ENCODE measurements at places on chromosomes 7 and 10.
A peak's percentile ranks its signal among the peaks of the same experiment; 100 is the strongest.

GRCh38 chr7:74325210-74325565 lies 36.0 kb downstream of the CLIP2 start:
- no peak for DNase-seq

- DNase-seq: no peak
These were observed 349.0 kb downstream of the HPSE2 start for GRCh38 chr10:98886686-98887085.

DNA sequence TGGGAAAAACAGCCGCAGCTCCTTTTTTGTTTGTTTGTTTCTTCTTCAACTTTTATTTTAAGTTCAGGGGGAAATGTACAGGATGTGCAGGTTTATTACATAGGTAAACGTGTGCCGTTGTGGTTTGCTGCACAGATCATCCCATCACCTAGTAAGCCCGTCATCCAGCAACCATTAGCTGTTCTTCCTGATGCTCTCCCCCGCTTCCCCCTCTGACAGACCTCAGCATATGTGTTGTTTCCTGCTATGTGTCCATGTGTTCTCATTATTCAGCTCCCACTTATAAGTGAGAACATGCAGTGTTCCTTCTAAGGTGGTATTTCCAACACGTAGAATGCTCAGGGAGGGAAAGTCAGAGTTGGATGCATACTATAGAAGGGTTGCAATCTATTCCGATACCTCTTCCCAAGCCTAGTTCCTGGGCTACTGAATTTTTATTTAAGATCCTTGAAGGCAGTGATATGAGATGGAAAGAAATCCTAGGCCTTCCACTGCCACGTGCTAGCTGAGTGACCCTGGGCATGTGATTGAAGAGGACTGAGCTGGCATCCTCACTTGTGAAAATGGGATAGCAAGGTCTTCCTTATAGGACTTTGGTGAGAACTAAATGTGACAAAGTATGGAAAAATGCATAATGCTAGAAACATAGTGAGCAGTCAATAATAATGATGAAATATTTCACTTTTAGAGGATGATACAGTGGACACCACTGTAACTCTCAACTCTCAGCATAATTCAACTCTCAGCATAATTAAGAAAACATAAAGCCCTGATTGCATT lies 278.5 kb downstream of the REEP3 start:
- DNase-seq: no peak

- DNase-seq: no peak
These were observed 4.5 kb downstream of the CHCHD3 start for GRCh38 chr7:133077394-133077793.

- no peak for DNase-seq
These were observed 153.9 kb downstream of the AGMO start for GRCh38 chr7:15407910-15408309.

DNA sequence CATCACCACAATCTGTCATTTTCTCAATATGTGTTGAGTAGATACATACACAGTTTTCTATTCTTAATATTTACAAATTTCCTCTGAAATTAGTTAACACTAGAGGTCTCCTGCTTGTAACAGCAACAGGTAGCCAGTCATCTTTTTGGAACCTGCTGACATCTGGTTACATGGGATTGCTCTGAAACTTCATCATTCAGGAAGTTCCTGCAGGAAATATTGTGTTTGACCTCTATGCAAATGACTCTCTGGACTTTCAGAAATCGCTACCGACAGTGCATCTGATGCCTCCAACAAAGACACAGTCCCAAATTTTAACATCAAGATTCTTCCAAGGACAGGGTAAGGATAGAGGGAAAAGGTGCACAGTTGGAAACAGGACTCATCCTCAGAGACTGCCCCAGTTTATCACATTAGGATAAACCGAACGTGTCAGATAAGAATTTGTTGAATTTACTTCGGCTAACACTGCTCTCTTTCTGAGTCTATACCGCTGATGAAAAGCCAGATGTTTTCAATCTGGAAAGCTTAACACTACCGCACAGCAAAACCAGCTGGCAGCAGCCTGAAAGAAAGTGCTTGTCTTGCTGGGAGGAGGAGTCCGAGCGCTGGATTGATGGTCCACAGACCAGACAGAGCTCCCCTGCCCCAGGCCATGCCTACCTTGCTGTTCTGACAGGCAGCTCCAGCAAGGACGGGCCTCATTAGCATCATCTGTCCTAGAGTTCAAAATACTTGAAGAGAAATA lies 633.4 kb downstream of the PARD3 start:
- no peak for DNase-seq

- no peak for DNase-seq
These were observed 46.1 kb downstream of the TNPO3 start for GRCh38 chr7:129008645-129009414.

DNA sequence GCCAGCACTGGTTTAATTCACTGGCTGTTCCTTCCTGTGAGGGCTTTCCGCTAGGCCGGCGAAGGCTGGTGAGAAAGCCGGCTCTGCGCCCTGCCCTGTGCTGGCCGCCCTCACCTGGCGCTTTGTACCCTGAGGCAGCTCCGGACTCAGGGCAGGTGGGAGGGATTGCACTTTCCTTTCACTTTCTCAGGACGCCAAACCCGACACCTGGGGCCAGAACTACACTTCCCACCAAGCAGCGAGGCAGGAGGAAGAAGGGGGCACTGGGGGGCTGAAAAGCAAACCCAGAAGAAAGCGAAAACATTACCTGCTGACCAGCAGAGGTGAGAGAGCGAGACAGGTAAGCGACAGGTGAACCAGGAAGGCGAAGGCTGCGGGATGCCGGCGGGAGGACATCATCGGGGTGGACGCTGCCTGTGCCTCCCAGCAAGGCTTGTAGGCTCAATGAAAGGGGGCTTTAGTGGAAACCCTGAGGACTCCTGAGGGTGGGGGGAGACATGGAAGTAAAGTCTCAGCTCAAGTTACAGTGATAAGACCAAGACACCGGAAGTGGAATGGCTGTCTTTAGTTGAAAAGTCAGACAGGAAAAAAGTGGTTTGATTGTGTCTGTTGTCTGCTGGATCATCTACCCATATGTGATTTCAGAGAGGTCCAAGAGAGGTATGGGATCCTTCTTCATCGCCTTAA lies at the start of gene RAB19:
Gene RAB19 (plus strand): TSS at position 181 of the 687 bp plus-strand sequence. CDS start 3,589 bp downstream, outside the sequence.
- DNase-seq: peak; percentile 24

GRCh38 chr10:78566284-78567111 lies 502.3 kb upstream of the ZMIZ1 start:
- DNase-seq: no peak

DNA sequence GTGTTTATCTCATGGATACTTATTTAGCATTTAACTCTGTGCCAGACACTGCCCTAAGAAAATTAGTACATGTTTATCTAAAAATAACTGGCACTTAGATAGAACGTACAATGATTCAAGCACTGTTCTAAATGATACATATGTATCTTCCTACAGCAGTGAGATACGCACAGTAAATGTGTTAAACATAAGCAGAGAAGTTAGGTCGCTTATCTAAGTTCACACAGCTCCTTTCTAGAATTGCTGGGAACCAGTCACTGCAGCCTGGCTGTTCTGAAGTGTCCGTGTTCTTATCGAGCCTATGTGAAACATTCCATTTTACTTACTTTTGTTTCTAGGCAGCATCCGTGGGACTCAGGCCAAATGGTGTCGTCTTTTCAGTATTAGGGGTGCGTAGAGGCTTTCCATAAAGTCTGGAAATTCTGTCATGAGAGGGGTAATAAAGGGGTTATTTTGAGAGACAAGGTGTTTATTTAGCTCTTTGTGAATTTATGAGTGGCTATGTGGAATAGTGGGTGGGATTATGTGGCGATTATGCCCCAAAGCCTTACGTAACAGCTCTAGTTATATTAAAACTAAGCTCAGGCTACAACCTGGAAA lies 186.9 kb downstream of the SND1 start:
- no peak for DNase-seq

DNA sequence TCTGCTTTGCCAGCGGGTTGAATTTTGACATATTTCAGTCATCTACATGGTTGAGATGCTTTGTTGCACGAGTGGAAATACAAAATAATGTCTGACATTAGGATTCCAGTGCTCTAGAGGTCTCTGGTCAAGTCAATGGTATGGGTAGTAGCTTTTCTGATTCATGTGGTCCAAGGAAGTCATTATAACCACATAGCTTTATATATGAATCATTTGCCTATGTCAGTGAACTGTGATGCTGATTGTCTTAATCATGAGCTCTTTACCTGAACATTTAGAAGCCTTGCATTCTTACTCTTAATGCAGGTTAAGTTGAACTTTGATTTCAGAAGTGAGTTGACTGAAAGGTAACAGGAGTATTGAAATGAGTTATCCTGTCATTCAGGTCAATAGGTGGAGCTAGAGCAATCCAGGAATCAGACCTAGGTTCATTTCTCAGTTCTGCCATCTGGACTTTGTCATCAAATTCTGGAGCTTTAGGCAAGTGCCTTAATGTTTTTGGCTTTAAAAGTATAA lies 3.3 kb downstream of the MAPK8 start:
- DNase-seq: no peak

DNA sequence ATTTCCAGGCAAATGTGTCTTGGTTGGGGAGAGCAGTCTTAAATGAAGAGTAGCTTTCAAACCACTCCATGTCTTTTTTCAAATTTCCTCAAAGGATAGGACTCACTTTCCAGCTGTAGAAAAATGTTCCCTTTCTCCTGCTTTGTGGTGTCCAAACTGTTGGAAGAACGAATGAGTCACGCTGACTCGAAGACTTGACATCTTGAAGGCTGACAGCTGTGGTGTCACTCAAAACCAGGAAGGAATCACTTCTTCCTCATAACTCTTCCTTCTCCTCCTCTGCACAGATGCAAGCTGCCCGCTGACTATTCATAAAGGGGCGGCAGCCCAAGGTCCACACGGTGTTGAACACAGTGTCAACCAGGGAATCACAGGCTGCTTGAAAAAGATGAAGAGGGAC lies 19.2 kb downstream of the PLA2G12B start:
- no peak for DNase-seq

GRCh38 chr10:96719200-96719599 lies 1.1 kb downstream of the PIK3AP1 start:
- DNase-seq: no peak

DNA sequence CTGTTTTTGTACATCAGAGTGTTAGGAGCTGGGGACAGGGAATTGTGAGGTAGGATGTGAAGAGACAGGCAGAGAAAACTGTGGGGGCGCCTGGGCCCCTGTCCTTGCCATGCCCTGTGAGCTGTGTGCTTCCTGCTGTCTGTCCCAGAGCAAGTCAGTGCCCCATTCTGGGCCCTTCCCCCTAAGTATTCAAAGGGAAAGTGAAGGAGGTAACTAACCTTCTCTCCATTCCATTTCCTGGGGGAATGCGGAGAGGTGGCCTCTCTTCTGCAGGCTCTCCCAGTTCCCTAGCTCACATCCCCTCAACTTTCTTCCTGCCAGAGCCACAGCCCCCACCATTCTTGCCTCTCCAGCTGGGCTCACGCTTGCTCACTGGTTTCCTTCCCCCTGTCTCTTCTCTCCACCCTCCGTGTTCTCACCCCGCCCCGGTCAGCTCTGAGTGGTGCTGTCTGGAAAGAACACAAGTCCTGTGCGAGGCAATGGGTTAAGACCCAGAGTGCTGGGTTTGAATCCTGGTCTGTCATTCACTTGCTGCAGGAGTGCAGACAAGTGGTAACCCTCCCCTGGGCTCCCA lies 9.7 kb upstream of the VSIR start:
- no peak for DNase-seq

DNA sequence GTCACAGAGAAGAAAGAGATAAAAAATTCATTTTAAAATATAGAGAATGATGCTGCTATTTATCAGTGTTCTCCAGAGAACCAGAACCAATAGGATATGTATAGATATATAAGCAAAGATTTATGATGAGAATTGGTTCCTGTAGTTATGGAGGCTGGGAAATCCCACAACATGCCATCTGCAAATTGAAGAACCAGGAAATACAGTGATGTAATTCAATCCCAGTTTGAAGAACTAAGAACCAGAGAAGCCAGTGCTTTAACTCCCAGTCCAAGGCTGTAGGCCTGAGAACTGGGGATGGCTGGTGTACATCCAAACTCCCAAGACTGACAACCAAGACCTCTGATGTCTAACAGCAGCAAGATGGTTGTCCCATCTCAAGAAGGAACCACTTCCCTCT lies 192.9 kb upstream of the PLXDC2 start:
- DNase-seq: no peak

- DNase-seq: no peak
These were observed 154.3 kb downstream of the ELAPOR2 start for GRCh38 chr7:86904949-86905834.

DNA sequence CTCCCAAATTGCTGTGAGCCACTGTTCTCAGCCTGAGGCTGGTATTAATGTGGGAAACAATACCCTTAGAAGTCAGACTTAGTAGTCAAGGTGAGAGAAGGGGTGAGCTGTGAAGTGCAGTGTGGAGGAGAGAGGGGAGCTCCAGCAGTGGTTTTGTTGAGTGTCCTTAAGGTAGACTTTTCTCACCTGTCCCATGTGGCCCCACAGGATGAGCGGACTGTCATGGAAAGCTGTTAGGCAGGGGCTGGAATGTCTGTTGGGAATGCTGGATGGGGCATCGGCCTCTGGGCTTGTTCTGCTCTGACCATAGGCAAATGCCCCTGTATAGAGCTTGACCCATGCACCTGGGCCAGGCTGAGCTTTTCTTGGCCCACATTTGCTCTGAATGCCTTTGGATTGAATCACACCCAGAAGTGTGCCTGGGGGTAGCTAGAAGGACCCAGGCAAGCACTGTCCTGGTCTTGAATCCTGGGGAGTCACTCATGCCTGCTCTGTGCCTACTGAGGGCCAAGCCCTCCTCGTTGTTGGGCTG lies 36.3 kb upstream of the SH2D4B start:
- no peak for DNase-seq

DNA sequence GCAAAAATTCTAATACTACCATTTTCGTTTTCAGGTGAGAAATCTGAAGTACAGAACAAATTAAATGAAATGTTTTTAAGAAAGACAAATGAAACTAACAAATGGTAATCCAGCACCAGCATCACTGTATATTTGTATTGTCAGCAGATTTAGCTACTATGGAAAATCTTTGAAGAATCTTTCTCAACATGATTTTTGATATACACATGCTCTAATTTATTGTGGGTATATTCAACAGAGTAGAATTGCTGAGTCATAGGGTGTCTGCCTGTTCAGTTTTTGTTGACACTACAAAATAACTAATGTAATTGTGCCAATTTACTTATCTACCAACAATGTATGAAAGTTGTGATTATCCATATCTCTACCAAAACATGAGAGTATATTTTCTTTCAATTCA lies 437.6 kb downstream of the PCDH15 start:
- no peak for DNase-seq
